ENCODE measurements at places on chromosomes 4 and X. TPM values are rescaled to one million over a fixed set of nuclear protein-coding genes. Genes with fewer than 3 reads are reported as not detected.

The PNMA6F gene
- not detected for total RNA-seq

The CCKAR gene
- not detected for total RNA-seq

The ADH1C gene
- 31.8 TPM for total RNA-seq

The SMIM20 gene
- total RNA-seq = 29.2 TPM

GRCh38 chr4:114466299-114466698 is 132.3 kb upstream of the UGT8 start:
- no peak overlapping the region for H3K27ac ChIP-seq
- no peaks in the 10 kb centered on the region for H3K36me3 ChIP-seq
- H3K4me3 ChIP-seq = no peak overlapping the region
- DNase-seq = no peak

DNA sequence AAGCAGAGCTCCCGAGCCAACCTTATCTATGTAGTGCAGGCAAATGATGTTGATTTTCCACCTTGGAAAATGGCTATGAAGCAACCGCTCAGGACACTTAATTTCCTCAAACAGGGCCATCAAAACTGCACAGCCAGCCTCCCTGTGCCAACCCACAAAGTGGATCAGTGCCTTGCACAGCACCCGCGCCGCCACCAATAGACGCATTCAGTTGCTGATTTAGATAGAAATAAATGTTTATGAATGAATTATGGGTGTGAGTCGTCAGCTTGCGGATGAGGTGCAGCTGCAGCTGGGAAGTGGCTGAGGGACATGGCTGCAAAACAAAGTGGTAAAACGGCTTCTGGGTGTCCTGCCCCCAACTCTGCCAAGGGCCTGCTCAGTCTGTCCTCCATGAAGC is 47.0 kb downstream of the SOD3 start:
- DNase-seq = no peak
- no peak overlapping the region for H3K4me3 ChIP-seq
- H3K27me3 ChIP-seq = no peaks in the 10 kb centered on the region

- no peak overlapping the region for H3K4me3 ChIP-seq
- no peaks in the 10 kb centered on the region for H3K27me3 ChIP-seq
- H3K4me1 ChIP-seq = no peaks in the 10 kb centered on the region
Observed at GRCh38 chrX:1167466-1167865, 45.0 kb downstream of the CRLF2 start.

GRCh38 chrX:17822351-17822750 is 38.7 kb downstream of the RAI2 start:
- H3K27me3 ChIP-seq = no peaks in the 10 kb centered on the region
- no peaks in the 10 kb centered on the region for H3K36me3 ChIP-seq
- DNase-seq = no peak
- H3K4me1 ChIP-seq = no peaks in the 10 kb centered on the region

- H3K36me3 ChIP-seq = no peaks in the 10 kb centered on the region
- DNase-seq = no peak
- no peak overlapping the region for H3K27ac ChIP-seq
- H3K4me1 ChIP-seq = no peaks in the 10 kb centered on the region
- no peak overlapping the region for H3K4me3 ChIP-seq
Observed at GRCh38 chr4:808860-809570, 16.9 kb downstream of the CPLX1 start.

DNA sequence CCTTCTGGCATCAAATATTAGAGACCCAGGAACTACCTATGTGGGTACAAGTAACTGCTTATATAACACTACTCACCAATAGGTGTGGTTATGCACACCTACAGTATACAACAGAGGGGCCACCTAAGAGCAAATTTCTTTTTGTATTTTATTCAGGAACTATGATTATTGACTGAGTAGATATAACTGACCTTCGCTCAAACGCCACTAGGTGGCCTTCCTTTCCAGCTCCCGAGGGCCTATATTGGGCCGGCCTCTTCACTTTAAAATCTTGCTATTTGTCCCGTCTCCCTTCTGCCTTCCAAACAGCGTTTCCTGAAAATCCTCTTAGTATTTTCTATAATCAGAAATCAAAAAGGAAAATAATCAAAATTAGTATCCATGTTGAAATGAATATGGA is 19.9 kb upstream of the PABPC5 start:
- H3K27ac ChIP-seq = no peak overlapping the region
- no peaks in the 10 kb centered on the region for H3K36me3 ChIP-seq
- no peak overlapping the region for H3K4me3 ChIP-seq
- DNase-seq = no peak
- H3K27me3 ChIP-seq = peaks cover 7% of the 10 kb centered on the region
